Activated naive CD8-positive, alpha-beta T cell treated with anti-CD3 and anti-CD28 coated beads, Interleukin-2, amount 10 ng/mL, durations not matched to agents 7 days and 5 days (primary cell): ENCODE measurements at places on chromosomes 7 and 10. TPM values are rescaled to one million over a fixed set of nuclear protein-coding genes. Genes with fewer than 3 reads are reported as not detected.

DNA sequence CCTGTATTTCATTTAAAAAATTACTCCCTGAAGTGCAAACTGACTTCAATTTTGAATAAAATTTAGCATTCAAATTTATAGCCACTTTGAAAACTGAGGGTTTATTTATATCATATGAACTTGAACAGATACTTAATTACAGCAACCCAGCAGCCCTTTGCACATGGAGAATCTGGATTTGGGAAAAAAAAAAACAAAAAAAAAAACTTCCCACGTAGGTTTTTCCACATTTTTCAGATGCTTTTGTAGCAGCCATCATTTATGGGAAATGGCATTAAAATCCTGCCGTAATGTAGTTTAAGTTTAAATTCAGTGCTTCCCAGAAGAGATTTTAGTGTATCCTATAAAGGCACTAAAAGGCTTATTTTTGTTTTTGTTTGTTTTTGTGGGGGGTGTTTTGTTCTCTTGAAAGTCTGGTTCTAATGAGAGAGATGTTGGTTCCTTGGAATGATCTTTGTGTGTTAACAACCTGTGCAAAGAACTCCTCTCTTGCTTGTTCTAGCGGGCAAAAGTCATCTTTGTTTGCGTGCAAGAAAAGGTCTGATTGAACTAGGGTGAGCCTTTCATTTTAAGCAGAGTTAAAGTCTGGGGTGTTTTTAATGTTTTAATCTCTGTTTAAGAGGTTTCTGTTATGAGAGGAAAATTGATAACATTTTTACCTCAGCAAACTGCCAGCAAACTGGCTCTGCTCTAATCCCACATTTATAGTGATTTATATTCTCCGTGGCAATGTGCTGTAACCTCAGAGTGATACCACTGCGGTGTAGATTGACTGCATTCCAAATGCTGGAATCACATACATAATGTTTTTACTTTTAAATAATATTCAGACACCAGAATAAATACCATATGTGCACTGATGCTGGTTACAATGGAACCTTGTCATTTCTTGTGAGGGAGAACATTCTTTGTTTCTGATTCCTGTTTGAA is 105.5 kb downstream of the WNT2 start:
- no peak for DNase-seq

DNA sequence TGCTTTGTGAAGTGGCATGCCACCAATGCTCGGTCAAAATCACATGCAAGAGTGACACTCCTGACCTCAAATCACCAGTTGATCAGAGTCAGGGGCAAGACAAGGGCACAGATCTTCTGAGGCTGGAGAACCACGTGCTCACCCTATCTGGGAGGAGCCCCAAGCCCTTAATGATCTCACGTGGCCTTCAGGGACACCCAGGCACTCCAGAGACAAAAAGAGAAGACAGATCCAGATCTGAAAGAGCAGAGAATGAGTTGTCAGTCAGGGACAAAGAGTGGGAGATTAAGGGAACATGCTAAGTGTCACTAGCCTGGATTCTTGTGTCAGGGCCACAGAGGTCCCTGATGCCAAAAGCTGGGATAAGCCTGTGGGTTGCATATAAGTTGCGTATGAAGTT is 134.3 kb downstream of the PLXNA4 start:
- no peak for DNase-seq

DNA sequence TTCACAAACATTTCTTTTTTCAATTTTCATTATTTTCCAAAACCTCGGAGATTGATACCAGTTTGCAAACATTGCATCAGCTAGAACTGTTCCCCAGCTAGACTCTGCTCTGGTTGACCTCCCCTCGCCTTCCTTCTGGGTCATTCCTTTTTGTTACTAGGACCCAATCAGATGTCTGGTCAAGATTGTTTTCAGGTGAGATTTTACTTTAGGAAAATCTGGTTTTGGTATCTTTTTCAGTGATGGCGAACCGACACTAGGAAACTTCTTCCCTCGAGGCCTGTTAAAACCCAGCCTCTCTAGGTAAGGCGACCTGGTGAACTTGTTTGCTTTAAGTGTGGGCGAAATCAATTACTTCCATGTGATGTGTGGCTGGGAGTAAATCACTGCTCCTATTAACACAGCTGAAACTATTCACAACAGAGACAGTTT is 8.4 kb downstream of the PROSER2 start:
- DNase-seq: no peak

DNA sequence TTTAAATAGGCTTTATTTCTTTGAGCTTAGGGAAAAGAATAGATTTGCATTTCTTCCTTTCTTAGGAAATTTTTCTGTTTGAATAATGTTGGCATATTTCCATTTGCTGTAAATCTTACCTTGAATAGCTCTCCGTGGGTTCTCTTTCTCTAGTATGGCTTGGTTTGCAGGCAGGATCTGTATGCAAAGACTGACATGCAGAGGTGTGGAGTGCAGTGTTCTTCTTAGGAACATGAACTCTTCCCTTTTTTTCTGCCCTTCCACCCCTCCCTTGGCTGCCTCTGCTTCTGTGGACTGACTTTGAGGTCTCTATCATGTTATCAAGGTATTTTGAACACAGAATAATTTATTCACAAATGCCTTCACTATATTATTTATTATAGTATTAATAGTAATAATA is 222.8 kb downstream of the LHFPL3 start:
- DNase-seq: no peak

- no peak for DNase-seq
Measured at GRCh38 chr10:128429321-128429720, 303.1 kb upstream of the MKI67 start.

DNA sequence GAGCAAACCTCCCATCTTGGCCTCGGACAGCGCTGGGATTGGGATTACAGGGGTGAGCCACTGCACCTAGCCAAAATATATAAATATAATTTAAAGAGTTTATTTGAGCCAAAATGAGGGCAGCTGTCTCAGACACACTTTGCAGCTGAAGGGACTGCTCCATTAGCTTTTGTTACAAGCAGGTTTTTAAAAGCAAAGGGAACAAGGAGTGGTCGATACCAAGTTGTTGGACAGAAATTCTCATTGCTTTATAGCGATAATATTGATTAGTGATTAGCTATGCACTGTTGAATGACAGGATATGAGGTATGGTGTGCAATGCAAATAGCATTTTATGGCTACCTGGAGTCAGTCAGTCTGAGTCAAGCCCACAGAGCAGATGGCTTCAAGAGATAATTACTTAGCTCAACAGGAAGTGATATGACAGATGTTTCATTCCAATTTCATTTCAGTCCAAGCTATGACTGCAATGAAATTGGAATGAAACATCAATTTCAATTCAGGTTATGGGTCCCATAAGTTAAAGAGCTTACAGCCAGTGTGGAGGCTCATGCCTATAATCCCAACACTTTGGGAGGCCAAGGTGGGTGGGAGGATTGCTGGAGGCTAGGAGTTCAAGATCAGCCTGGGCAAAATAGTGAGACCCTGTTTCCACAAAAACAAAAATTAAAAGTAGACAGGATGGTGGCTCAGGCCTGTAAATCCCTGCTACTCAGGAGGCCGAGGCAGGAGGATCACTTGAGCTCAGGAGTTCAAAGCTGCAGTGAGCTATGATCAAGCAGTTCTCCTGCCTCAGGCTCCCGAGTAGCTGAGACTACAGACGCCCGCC is 23.1 kb downstream of the TYW1 start:
- DNase-seq: no peak

DNA sequence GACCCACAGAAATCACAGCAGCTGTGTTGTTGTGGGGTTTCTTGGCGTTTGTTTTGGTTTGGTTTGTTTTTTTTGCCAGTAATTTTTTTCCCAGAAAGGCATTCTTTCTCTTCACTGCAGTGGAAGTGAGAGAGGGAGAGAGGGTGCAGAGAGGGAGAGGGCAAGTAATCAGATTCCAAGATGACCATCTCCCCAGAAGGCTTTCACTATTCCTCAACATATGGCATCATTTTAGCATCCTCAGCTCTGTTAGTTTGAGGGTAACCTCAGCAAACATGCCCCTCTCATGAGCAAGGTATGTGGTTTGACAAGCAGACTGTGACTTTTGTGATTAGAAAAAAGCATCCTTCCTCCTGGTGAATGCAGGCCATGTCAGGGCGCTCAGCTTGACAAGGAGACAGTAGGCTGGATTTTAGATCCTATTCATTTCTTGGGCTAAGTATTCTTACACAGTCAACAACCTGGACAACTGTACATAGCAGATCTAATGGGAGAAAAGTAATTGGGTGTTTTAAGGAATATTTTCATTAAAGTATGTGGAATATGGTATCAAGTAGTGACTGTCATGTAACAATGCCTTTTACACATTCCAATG is 86.3 kb upstream of the PIK3CG start:
- DNase-seq: no peak

DNA sequence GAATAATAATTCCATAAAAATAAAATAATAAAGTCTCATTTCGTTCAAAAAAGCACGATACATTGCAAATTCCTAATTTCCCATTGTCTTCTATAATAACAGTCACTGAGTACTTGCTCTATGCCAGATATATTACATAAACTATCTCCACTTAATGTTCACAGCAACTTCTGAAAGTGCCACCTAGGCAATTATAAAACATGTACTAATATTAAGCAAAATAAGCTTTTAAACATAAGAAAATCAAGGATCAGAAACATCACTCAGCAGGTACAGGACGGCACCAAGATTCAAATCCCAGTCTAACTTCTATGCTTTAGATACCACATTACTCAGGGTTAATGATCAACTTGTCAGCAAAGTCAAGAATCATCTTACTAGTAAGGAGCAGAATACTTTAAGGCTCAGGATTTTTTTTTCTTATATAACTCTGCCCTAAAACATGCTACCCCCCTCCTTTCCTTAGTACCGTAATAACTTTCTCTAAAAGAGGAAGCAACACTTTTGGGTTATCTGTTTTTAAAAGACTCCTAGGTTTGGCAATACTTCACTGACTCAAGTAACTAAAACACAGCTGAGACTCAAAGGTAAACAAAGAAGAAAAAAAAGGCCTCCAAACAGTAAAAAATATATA is 51.3 kb downstream of the USP6NL start:
- no peak for DNase-seq

DNA sequence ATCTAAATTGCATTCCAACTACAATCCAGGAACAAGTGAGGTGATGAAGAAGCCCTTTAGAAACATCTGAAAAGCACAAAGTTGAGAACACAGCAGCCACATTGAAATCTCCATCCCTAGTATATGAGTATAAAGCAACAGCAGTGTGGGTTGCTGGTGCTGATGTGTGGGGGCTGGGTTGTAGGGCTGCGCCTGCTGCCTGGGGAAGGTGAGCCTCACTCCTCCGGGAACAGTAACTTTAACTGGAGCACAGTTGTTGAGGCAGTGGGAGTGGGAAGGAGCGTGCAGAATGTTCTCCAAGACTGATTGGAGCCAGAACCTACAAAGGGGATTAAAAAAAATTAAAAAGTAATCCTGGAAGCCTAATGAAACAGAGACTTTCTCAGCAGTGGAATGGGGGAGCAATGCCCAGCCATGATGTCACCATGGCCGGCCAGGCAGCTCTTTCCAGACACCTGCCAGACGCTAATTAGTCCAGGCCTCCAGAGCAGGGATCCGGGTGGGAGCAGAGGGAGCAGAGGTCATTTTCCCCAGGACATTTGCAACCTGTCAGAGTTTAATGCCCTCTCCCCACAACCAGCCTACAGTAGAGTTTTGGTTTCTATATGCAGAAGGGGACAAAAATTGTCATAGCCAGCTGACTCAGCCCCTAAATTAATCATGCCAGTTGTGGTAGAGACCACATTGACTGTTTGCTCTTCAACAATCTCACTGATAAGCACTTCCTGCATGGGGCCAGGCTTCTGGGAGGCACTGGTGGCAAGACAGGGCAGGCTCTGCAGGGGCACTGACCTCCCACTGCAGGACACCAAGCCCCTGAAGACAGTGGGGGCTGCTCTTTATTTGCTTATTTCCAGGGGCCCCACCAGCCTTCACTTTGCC is 133.0 kb upstream of the ZNF32 start:
- DNase-seq: peak; percentile 48

- no peak for DNase-seq
Measured at GRCh38 chr7:121081327-121081936, 92.9 kb downstream of the CPED1 start.

DNA sequence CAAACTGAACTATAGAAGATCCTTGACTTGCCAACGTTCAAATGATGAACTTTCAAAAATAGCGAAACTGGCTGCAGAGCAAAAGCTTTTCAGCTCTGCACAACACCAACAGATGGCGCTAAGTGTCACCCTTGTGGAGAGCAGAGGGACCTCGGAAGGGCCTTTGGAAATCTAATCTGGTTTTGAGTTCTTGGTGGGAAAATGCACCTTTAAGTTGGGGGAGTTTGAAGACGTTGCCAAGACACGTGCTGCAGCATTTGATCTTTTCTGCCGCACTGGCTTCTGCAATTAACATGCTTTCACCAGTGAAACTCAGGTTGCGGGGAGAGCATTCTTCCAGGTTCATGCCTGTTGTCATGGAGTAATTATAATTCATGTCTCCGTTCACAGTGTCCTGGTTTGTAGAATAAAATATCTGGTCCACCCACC is 26.3 kb upstream of the WDR11 start:
- no peak for DNase-seq

DNA sequence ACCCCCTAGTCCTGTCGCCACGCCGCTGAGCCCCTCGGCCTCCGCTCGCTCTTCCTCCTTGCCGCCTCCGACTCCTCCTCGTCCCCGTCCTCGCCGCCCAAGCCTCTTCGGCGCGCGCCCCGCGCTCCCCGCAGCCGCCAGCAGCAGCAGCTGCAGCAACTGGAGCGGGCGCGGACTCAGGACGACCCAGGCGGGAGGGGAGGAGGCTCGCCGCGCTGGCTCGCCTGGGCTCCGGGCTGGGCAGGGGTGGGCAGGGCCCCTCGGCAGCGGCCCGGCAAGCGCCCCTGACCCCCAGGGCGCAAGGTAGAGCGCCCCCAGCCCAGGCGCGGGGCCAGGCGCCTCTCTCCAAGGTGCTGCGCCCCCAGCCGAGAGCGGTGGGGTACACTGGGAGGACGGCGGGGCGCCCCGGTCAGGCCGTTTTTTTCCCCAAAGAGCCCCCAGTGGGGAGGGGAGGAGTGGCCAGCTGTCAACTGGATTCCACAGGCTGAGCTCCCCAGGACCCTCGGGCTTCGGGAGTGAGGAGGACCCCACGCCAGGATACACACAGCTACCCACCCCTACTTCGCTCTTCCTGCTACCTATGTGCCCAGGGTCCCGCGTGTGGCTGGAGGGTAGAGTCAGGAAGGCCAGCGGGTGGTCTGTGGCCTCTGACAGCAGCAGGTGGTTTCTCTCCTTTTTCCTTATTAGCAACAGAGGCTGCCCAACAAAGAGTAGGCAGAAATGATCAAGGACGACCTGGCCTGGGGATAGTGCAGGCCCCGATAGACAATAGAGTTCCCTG is 903 bp upstream of the KCNMA1 start:
- DNase-seq: peak; percentile 36

- DNase-seq: no peak
Measured at GRCh38 chr7:135390829-135391228, 119.1 kb downstream of the CNOT4 start.

- DNase-seq: no peak
Measured at GRCh38 chr7:25541094-25541821, 313.0 kb upstream of the NPVF start.

- DNase-seq: no peak
Measured at GRCh38 chr10:9547936-9548904, 1469.5 kb upstream of the CELF2 start.

- no peak for DNase-seq
Measured at GRCh38 chr7:29987083-29987482, 2.5 kb downstream of the SCRN1 start.

- DNase-seq: no peak
Measured at GRCh38 chr7:85023916-85024315, 162.9 kb downstream of the SEMA3D start.

SPDYE1 gene
- not detected for total RNA-seq

STEAP1B gene
- total RNA-seq: not detected

ARPC1A gene
- total RNA-seq: 50.6 TPM

NAMPT gene
- 63.8 TPM for total RNA-seq

PLAC9 gene
- not detected for total RNA-seq
